NCI-H524 (cell line): ENCODE measurements at places on chromosomes 2 and 18.

GRCh38 chr2:240812301-240812680, 7.7 kb downstream of the KIF1A start:
- DNase-seq: no peak

DNA sequence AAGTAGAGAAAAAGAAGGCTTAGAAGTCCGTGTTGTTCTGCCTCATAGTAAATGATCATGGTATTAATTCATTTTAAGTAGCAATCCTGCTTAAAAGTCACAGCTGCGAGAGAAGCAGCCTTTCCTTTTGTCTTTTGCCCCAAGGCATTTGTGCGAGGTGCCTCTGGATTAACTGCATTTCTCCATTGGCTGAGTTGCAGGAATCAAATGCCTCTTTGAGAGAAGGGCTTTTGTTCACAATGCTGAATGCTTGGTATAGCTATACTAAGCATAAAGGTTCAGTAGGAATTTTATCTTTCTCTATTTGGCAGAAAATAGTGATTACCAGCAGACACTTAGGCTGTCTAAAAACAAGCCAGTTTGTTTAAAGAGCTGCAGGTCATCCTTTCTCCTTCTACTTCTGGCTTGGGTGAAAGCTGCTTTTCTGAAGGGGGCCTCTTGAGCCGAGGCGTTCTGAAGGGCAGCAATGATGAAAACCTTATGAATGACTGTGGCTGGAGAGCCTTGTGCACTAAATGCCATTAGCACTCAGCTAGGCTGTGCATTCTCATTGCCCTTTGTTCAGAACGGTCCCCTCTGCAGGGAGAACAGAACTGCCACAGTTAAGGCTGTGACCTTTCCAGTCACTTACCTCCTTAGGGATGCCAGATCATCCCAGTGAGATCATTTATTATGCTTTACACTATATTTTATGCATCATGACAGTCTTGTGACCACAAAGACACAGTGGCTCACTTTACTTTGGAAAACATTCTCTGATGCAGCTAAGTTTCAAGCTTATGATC, 68.8 kb upstream of the TMEM87B start:
- no peak for DNase-seq

- no peak for DNase-seq
Observed at GRCh38 chr18:61948281-61948741, 55.5 kb upstream of the RNF152 start.

DNA sequence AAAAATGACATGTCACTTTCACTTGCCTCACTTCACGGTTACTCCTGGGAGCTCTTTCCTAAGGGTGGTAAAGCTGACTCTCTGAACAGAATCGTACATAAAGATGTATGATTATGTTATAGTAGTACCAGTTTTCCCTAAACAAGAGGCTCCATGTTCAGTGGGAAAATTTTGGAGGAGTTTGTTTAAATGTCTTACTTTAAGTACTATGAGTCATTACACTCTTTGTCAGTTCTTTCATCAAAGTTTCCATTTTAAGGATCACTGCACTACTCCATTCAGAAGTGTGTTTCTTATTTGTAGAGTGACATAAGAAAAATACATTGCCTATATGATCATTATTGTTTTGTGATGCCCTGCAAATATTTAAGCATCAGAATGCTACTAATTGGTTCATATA, 121.1 kb upstream of the FIGN start:
- no peak for DNase-seq

GRCh38 chr18:48889115-48889941, 61.4 kb downstream of the SMAD7 start:
- no peak for DNase-seq

GRCh38 chr2:8433390-8433789, 248.5 kb upstream of the ID2 start:
- DNase-seq: no peak

DNA sequence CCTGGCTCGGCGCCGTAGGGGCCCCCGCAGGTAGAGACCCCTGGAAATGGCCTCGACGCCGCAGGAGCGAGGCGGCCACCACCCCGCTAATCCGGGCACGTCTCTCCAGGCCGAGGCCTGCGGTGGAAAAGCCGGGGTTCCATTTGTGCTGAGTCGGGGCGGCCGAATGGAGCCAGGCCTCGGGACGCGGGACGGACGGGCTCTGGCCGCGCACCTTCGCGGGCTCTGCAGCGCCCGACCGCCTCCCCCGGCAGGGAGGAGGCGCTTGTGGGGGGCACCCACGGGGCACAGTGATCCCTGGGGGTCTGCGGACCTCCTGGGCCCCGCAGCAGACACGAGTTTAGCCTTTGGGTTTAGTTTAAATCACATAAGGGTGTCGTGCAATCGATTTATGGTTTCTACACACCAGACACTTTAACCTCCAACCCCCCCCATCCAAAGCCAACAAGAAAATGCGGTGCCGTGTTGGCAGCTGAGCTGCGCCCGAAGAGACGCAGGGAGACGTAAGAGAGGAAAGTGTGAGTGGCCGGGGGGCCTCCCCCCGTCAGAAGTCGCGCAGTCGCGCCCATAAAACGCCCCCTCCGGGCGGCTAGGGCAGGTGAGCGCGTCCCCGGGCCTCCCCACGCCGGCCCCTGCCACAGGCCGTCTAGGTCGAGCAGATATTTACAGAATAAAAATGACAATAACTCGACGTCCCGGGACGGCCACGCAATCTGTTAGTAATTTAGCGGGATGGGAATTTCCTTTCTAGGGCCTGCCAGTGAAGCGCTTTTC, 1.0 kb upstream of the NFATC1 start:
- no peak for DNase-seq

GRCh38 chr2:163556511-163556910, 179.3 kb downstream of the FIGN start:
- DNase-seq: no peak

- DNase-seq: no peak
Observed at GRCh38 chr2:190538201-190538600, 3.7 kb upstream of the NEMP2 start.
